ENCODE measurements at places on chromosomes 7 and 10. TPM values are rescaled to one million over a fixed set of nuclear protein-coding genes. Genes with fewer than 3 reads are reported as not detected.
A peak's percentile ranks its signal among the peaks of the same experiment; 100 is the strongest.

- DNase-seq = no peak
Observed at GRCh38 chr7:124029396-124030188, 3.3 kb downstream of the TMEM229A start.

DNA sequence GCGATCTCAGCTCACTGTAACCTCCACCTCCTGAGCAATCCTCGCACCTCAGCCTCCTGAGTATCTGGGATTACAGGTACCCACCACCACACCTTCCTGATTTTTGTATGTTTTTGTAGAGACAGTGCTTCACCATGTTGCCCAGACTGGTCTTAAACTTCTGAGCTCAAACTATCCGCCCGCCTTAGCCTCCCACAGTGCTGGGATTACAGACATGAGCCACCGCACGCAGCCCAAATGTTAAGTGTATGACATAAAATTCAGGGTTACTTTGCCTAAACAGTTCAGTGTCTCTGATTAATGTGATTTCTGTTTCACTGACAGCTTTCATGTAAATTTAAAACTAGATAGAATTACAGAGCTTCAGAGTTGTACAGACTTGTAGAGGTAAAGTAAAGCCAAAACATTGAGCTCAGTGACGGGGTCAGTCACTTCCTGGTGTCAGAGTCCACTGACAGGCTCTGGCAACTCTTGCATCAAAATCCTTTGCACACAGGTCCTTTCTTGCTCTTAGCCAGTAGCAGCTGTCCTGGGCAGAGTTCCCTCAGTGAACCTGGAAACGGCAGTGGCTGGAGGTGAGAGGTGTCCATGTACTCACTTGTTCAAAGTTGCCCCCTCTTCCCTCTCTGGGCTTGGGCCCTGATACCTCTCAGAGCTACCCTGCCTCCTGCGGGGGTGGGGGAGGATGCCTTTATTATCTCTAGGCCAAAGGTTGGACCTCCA, 33.7 kb downstream of the MGMT start:
- DNase-seq = no peak

DNA sequence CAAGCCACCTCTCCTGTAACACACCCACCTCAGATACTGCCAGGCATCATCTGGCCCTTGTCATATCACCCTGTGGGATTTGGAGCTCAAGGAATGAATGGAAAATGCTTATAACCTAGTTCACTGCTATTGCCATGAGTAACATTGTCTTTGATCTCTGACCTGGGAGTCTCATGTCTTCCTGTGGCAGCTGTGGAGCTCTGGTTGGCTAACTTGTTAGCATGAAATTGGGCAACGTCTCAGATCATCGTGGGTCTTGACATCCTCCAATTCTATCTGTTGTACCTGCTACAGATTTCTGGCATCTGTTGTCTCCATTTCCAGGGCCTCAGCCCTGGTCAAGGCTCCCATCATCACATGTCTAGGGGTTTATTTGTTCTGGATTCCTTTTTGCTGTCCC, 2.2 kb upstream of the TMEM270 start:
- DNase-seq = no peak

DNA sequence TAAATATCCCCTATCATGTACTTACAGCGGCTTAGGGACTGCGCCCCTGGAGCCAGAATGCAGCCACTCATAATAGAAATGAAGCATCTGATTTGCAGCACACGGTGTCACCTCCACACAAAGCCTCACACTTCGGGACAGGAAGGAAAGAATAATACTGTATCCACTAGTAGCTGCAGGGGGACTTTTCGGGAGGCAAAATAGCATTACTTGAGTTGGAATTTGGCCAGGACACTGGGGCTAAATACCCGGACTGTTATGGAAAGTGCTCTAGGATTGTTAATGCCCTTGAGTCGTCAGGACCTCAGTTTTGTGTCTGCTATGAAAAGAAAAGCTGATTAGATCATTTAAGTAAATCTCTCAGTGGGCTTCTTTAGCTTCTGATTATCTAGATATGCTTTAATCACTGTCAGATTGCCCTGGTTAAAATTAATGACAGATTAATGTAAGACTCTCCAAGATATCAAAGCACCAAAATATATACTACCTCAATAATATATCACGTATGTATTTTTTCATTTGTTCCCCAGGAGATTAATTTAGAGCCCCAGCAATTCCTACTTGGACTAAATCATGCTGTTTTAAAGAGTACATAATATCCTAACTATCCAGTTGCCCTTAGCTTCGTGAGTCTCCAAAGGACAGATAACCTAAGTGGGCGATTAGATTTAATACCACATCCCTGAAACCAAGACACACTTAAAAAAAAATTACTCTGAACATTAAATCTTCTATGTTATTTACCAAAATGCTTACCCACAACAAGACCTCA, 173.0 kb upstream of the NEBL start:
- DNase-seq = peak; percentile 57

DNA sequence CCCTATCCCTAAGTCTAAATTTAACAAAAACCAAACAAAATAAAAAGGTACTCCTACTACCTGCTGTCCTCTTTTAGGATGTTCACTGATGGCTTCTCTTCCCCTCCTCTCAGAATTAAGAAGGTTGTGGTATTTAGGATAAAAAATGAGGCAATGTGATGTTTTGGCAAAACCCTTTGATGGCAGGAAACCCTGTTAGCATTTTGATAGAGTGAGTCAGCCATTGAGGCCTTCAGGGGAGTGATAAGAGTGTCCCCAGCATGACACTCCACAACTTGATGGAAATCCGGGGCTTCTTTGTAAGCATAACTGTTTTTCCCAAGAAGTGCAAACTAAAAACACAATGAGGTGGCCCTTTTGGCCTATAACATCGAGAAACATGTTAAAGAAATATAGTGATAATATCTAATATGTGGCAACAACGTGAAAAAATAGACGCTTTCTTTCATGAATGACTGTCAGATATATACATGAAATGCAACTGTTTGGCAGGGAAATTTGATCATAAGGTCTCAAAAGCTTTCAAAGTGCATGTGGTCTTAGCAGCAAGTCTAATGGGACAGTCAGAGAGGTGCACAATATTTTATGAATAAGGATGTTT, 55.0 kb downstream of the PRTFDC1 start:
- DNase-seq = no peak

GRCh38 chr7:50728184-50728583, 54.5 kb downstream of the GRB10 start:
- DNase-seq = no peak

MMD2 gene
- polyA plus RNA-seq = not detected

DNA sequence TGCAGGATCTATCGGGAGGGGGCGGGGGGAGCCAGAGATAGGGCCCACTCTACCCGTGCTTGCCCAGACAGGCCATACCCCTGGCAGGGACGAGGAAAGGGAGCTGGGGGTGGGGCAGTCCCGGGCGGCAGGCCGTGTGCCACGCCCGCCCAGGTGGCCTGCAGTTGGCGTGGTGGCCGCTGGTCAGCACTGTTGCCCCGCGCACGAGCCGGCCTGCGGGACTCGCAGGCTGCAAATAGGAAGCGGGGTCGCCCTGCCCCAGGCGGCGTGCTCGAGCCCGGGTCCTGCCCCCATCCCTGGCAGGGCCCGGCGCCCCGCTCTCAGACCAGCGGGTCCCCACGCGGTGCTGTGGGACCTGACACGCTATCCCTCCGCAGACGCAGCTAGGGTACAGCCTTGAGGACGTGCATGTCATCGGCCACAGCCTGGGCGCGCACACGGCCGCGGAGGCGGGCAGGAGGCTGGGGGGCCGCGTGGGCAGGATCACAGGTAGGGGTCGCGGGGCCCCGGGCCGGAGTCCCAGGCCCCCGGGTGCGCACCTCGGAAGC, 6.7 kb downstream of the PNLIPRP2 start:
- peak; percentile 92 for DNase-seq

ZCWPW1 gene
- 4.1 TPM for polyA plus RNA-seq

DNA sequence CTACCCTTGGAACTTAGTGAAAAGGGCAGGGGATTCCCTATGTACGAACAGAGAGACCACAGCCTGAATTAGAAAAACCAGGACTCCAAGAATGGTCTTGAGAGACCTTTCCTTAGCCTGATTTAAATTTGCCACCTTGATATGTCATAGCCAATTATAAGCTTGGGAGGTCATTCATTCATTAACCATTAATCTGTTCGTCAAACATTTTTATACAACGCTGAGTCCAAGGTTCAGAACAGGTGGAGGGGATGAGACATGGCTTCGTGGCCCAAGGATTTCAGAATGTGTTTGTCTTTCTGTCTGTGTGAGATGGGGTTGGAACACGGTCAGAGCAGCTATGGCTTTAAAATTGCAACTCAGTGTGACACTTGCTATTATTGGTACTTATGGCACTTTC, 158.0 kb downstream of the PAXIP1 start:
- DNase-seq = no peak

DNA sequence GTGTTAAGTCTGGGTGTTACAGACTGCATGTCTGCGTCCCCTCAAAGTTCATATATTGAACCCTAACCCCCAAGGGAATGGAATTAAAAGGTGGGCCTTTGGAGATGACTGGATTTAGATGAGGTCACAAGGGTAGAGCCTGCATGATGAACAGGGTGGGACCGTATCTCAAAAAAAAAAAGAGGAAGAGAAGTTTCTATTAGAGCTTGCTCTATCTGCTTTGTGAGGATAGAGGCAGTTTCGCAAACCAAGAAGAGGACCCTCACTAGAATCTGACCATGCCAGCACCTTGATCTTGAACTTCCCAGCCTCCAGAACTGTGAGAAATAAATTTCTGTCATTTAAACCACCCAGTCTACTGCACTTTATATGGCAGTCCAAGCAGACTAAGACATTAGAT, 1.4 kb downstream of the KIN start:
- no peak for DNase-seq

- no peak for DNase-seq
Observed at GRCh38 chr10:46308666-46309450, 22.1 kb downstream of the ANTXRL start.

GRCh38 chr7:120091807-120092206, 181.2 kb upstream of the KCND2 start:
- DNase-seq = no peak

CCZ1 gene
- polyA plus RNA-seq = 76.4 TPM

TMEM139 gene
- 0.19 TPM for polyA plus RNA-seq

DNA sequence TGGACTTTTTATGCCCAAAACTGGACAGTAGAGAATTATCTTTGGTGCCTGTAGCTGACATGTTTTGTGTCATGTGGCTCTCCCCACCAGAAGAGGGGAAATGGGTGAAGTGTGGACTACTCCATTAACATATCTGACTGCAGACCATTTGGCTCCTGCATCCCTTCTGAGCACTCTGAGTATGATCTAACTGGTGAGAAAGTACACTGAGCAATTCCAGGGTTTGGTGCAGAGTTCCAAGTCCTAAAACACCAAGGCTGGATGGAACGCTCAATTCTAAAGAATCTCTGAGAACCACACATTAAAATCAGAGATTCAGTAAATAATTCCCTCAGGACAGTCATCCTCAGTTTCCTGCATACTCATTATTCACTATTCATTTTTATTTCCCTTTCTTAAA, 22.8 kb upstream of the OSBPL3 start:
- no peak for DNase-seq

FRAT2 gene
- 2.4 TPM for polyA plus RNA-seq

DNA sequence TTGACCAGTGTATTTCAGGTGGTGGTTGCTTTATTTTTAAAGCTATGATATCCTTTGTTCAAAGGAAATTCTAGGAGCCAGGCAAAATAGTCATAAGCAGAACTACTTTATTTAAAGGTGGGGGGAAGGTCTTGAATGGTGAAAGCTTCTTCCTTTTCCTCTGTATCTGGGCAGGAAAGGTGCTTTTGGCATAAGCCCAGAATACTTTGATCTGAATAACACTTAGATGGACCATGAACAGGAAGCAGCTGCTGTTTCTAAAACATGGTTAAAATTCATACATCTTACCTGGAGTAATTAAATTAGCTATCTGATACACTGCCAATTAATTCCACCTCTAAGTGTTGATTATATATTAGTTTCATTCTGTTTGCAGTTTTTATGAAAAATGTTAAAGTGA, 13.3 kb downstream of the ZNF804B start:
- DNase-seq = no peak

SLC13A1 gene
- not detected for polyA plus RNA-seq

EZH2 gene
- 32.7 TPM for polyA plus RNA-seq

- peak; percentile 75 for DNase-seq
Observed at GRCh38 chr7:154789404-154789803, 213.5 kb downstream of the PAXIP1 start.

DNA sequence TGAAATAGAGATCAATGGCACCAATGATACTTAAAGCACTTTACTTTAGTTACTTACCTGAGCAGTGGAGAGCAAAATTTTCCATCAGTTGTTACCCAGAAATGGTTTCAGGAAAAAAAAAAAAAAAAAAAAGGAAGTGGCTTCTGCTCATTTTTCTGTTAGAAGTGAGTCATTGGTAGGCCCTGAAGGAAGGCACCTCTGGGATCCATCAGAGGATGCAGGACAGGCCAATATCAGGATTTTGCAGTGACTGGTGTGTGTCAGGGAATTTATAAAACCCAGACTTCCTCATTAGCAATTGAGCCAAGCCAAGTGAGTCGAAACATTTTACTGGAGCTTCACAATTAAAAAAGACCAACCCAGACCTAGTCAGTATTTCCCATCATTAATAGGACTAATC, 2.3 kb upstream of the SMIM30 start:
- peak; percentile 36 for DNase-seq

DNA sequence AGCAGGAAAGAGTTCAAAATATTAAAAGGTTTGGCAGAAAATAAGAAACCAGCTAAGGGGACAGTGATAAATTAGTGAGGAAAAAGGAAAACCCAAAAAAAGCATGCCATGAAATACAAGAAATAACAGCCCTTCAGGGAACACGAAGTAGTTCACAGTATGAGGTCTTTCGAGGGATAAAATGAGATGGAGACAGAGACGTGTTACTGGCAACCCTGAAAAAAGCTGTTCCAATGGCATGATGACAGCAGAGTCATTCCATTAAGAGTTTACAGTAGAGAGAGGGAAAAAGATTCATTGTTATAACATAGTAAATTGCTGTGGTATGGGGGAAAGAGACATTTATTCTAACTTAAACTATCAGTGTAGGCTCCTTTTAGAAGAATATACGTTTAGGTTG, 391.2 kb downstream of the ANKRD7 start:
- DNase-seq = no peak

GRCh38 chr10:7123774-7124173, 287.1 kb downstream of the SFMBT2 start:
- no peak for DNase-seq

MIOS gene
- 16.4 TPM for polyA plus RNA-seq

FZD1 gene
- polyA plus RNA-seq = 3.3 TPM

WDR86 gene
- polyA plus RNA-seq = 2.5 TPM

AKR1D1 gene
- polyA plus RNA-seq = not detected

PAX2 gene
- not detected for polyA plus RNA-seq

DNA sequence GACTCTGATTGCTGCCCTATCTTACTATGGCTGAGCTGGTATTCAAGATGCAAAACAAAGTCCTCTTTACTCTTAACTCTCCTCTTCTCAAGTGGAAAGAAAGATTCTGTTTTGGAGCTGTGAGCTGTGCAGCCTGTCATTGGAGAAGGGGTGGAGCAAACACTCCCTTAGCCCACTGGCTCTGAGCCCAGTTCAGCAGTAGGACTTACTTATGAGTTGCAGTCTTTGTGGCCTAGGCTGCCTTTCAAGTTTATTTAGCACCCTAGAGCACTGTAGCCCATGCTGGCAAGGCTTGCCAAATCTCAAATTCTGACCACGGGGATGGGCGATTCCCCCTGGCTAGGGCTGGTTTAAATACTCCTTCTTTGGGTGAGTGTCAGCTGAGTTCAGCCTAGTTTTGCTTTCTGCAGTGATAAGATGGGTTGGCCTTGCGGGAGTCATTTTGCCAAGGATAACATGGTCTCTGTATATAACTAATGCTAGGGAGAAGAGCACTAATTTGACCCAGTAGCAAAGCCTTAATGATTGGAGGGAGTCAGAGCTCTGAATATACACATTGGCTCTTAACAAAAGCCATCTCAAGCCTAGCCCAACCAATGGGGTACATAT, 110.2 kb downstream of the MYO3A start:
- DNase-seq = no peak

ASZ1 gene
- not detected for polyA plus RNA-seq

GRCh38 chr7:1677206-1678080, 7.4 kb downstream of the ELFN1 start:
- peak; percentile 41 for DNase-seq
